ENCODE measurements at places on chromosomes 16 and 17. TPM values are rescaled to one million over a fixed set of nuclear protein-coding genes. Genes with fewer than 3 reads are reported as not detected.

The SNRNP25 gene
- total RNA-seq, result 85.7 TPM

The GINS2 gene
- 53.7 TPM for total RNA-seq

The NPIPB12 gene
- 87.8 TPM for total RNA-seq

The EVPLL gene
- not detected for total RNA-seq

The COASY gene
- total RNA-seq, result 83.5 TPM

The SOCS1 gene
- total RNA-seq, result 156 TPM

Measured in T-helper 2 cell treated with Interferon-gamma antibody and Interleukin-4, amounts not matched to agents 100 ng/mL and 5 ng/mL, for 36 hours (primary cell).